COLO829 (cell line): ENCODE measurements at places on chromosomes 4 and X.
A peak's percentile ranks its signal among the peaks of the same experiment; 100 is the strongest.

DNA sequence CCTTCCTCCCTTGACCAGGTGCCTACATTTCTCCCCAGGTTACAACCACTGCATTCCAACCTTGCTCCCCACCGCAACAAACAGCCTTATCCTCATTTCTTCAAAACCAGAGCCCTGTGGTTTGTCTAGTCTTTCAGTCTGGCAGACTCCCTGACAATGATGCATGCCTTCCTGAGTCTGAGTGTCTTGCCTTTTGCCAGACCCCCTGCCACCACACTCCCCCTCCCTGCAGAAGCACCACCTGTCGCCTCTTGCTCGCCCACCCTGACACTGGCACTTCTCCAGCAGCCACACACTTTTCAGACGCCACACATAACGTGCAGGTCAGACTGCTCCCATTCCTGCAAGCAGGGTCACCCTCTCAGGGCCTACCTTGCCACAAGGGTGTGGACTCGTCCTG, 349.2 kb upstream of the NOCT start:
- no peak for DNase-seq

DNA sequence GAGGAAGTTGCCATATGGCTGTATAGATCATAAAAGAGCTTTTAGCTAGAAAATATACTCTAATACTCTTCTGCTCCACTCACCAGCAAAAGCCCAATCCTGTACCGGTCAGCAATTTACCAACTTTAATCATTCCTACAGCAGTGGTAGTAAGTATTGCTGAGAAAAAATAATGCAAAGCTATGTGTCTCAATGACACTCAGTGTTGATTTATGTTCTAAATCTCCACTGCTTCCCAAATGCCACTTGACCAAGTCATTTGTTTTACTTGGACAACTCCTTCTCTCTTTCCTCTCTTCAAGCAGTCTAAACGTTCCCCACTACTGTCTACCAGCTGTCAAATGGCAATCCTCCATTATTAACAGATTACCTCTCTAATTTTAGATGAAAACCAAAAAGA, 201.8 kb upstream of the GK2 start:
- no peak for DNase-seq

- no peak for DNase-seq
Measured at GRCh38 chrX:69424910-69425309, 79.2 kb upstream of the NALF2 start.

DNA sequence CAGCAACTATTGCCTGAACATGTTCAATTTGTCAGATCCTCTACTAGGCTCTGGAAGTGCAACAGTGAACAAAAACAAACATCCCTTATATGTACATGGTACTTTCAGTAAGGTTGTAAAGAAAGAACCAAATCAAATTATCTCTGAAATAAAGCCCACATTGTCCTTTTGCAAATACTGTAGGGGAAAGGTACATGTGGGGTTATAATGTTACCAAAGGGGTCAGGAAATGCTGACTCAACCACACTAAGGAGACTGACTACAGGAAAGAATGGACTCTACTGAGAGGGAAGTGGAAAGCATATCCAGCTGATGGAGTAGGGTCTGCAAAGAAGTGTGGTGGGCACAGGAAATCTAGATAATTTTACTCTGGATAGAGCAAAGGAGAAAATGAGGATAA, 61.5 kb downstream of the PCDH18 start:
- peak; percentile 62 for DNase-seq

DNA sequence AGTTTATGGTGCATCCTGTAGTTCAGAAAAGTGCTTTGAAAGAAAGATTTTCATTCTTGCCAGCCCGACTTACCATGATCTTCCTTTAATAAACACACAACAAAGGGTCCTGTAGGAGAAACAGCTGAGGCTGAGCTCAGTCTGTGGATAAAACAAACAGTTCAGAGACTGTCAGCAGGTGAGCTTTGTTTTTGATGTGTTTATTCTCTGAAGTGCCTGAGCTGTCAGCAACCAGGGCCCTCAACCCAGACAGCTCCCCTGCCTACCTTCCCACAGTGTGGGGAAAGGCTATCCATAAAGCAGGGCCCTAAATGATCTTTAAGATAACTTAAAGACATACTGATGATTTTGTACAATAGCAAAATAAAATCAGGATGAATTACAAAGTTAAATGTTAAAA, 459.2 kb upstream of the GALNT7 start:
- no peak for DNase-seq

DNA sequence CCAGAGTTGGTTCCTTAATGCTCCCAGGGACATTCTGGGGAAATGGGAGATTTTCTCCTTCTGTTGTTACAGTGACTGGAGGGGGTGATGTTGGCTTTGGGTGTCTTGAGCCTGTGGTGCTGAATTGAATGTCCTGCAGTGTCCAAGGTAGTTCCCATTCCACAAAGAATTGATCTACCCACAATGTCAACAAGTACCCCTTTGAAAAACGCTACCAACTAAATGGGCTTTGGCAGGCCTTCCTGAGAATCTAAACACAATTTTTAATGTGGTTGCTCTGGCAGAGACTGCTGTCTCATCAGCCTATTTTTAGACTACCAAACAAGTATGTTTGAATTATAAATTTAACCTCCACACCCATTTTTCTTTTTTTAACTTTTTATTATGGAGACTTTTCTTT, 69.4 kb downstream of the CCKAR start:
- DNase-seq: no peak

- DNase-seq: no peak
Measured at GRCh38 chr4:160872491-160872890, 1291.3 kb downstream of the FSTL5 start.

DNA sequence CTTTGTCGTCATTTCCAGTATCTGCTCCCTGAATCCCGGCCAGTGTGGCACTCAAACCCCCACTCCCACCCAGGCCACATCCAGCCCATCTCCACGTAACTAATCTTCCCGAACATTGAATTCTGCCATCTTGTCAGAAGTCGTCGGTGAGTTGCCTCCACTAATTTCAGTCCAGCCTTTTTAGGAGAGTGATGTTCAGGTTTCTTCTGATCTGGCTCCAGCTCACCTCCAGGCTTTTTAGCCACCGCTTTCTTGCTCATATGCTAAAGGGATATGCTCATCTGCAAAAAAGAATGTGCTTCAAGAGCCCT, 1.3 kb downstream of the TMEM165 start:
- DNase-seq: no peak

DNA sequence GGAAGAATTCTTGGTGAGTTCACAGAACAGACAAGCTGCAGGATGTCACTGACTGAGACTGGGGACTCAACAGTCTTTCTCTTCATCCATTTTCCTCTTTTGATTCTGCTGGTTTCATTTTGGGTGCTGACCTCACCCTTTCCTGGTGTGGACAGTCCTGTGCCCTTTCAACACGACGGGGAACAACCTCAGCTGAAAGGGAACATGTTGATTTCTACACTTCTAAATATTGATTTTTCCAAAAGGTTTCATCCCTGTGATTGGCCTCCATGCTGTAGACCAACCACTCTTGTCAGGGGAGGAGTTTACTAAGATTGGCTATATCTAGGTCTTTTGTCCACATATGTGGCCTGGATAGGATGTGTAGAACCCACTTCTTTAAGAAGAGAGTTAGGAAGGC, 91.8 kb downstream of the SLC4A4 start:
- no peak for DNase-seq

DNA sequence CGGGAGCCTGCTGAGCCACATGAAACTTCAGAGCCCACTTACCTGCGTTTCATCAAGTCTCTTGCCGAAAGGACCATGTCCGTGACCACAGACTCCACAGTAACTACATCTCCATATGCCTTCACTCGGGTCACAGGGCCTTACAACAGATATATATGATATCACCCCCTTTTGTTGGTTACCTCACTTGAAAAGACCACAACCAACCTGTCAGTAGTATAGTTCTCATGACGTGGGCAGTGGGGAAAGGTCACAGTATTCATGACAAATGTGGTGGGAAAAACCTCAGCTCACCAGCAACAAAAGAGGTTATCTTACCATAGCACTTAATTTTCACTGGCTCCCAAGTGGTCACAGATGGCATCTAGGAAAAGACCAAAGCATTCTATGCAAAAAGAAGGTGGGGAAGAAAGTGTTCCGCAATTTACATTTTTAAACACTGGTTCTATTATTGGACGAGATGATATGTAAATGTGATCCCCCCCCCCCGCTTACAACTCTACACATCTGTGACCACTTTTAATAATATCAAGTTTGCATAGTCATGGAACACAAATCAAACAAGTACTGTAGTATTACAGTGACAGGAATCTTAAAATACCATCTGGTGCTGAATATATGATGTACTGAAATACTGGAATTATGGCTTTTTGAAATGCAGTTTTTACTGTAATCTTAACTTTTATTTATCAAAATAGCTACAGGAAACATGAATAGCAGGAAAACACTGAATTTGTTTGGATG, 129.9 kb downstream of the TET2 start:
- DNase-seq: no peak

DNA sequence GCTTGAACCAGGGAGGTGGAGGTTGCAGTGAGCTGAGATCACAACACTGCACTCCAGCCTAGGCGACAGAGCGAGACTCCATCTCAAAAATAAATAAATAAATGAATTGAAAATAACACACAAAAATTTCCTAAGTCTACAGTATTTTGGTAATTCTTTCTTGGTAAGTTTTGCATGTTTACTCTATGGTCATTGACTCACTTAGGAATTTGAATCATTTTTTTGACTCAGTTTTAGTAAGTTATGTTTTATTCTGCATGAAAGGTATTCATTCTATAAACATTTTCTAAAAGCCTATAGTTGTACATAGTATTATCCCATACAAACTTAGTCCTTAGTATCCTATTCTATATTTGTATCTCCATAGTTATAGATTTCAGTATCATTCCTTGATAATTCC, 772.9 kb upstream of the SLIT2 start:
- no peak for DNase-seq

GRCh38 chr4:3308691-3309090, 15.9 kb downstream of the RGS12 start:
- DNase-seq: no peak

DNA sequence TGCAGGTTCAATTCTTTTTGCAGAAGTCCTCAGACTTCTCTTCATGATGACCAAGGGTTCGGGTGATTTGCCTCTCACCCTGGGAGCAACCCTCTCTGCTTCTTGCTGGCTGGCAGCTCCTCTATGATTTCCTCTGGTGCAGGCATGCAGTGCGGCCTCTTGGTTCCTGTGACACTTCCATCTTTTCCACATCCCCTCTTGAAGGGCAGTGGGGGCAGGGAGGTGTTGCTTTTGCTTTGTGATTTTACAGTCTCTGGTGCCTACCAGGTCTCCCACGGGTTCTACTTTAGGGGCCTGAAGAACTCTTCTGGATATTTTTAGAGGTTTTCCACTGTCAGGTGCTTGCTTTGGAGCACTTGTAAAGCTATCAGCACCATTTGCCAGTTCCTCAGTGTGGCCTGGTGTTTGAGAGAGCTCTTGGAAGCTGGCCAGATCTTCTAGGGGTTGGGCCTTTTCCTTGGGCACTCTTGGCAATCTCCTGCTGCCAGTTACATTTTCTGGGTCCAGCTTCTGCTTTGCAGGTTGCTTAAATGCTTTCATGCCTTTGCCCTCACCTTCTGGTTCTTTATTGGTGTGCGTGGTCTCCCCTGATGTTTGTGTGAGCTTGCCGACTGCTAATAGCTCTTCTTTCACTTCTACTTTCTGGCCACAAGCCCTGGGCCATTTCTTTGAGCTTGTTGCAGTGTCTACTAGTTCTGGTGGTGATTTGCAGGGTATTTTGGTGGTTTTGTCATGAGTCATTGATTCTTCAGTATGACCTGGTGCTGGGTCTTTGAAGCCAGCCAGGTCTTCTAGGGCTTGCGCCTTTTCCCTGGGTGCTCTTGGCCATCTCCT, 11.5 kb upstream of the CHST7 start:
- no peak for DNase-seq

DNA sequence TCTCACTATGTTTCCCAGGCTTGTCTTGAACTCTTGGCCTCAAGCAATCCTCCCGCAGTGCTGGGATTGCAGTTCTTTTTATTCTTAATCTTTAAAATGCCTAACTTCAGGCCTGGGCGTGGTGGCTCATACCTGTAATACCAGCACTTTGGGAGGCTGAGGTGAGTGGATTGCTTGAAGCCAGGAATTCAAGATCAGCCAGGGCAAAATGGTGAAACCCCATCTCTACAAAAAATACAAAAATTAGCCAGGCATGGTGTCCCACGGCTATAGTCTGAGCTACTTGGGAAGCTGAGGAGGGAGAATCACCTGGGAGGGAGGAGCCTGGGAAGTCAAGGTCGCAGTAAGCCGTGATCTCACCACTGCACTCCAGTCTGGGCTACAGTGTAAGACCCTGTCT, 45.9 kb downstream of the PLS3 start:
- no peak for DNase-seq

- DNase-seq: peak; percentile 86
Measured at GRCh38 chr4:56200275-56200674, 187.0 kb downstream of the AASDH start.

DNA sequence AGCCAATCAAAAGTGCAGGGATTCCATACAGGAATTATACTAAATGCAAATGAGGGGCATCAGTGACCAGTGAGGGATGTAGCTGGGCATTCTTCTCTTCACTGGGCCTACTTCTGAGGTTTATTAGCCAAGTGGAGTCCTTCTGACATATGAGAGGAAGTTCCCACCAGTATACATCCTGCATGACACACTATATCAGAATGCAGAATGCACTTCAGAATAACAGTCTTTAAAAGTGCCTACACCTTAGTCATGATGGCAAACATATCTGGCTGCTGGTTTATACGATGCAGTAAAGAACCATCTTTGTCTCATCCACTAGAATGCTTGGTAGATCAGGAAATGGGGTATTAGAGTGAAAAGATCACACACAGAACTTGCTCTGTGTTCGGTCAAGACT, 180.3 kb upstream of the PPARGC1A start:
- DNase-seq: peak; percentile 60

- peak; percentile 79 for DNase-seq
Measured at GRCh38 chrX:153763989-153764755, at the start of gene PLXNB3. PLXNB3 (plus strand) TSS chrX:153764249; CDS start chrX:153765536, 1,287 bp downstream.

- DNase-seq: no peak
Measured at GRCh38 chrX:91137883-91138282, 296.8 kb upstream of the PABPC5 start.
